ENCODE measurements at places on chromosomes 2 and 18.

DNA sequence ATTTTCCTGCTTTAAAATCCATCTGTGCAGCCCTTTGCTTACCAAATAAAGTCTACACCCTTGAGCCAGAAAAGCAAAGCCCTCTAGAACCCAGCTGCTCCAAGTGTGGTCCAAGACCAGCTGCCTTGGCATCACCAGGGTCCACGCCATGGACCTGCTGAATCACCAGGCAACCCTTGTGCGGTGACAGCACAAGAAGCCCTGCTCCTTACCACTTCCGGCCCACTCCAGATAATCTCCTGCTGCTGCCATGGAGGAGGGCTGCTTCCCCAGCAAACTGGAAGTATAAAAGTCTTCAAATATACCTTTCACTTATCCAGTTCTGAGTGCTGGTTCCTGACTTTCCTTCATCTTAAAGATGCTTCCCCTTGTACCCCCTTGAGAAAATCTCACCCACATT, 106.0 kb upstream of the PKDCC start:
- no peak for DNase-seq

GRCh38 chr18:58859907-58860306, 4.8 kb upstream of the ZNF532 start:
- DNase-seq, result no peak

- DNase-seq, result no peak
Observed at GRCh38 chr18:4454537-4455112, 482 bp downstream of the DLGAP1 start.

- no peak for DNase-seq
Observed at GRCh38 chr2:20737505-20737904, 70.6 kb downstream of the GDF7 start.

GRCh38 chr2:42141687-42142546, 27.2 kb upstream of the EML4 start:
- DNase-seq, result peak; percentile 84

DNA sequence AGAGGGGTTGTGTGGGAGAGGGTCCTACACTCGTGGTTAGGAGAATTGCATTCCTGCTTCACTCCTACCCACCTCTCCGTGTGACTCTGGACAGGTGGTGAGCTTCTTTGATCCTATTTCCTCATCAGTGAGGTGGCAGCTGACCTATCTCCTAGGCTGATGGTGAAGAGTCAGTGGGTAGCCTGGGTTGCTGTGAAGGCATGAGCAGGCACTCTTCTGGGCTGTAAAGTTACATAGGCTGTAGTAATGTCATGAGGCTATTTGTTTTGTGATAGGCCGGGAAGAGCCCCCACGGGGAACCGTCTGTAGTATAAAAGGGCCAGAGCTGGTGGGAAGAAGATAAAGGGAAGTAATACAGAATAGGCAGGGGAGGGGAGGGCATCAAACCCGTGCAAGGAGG, 83.8 kb downstream of the TMEM247 start:
- DNase-seq, result no peak

- no peak for DNase-seq
Observed at GRCh38 chr2:52431352-52431760, 1336.2 kb upstream of the CHAC2 start.

- DNase-seq, result no peak
Observed at GRCh38 chr2:233451950-233452349, 97.7 kb downstream of the DGKD start.

- DNase-seq, result no peak
Observed at GRCh38 chr2:88146590-88146989, 18.7 kb upstream of the FABP1 start.

DNA sequence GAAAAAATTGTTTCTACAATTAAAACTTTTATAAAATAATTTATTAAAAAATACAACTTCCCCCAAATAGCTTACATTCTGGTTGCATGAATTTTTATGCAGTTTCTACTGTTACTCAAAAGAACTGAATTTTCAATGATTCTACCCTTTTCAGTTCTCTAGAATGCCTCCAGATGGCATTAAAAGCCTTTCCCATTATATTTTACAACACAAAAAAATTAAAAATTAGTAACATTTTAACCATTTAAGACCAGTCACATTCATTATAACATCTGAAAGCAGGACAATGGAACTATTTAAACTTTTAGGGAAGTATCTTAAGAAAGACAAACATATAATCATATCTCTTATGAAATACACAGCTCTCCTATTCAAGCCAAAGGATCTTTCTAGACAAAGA, 236.0 kb upstream of the REV1 start:
- DNase-seq, result no peak

- no peak for DNase-seq
Observed at GRCh38 chr18:58290116-58290695, 246.2 kb downstream of the NEDD4L start.

DNA sequence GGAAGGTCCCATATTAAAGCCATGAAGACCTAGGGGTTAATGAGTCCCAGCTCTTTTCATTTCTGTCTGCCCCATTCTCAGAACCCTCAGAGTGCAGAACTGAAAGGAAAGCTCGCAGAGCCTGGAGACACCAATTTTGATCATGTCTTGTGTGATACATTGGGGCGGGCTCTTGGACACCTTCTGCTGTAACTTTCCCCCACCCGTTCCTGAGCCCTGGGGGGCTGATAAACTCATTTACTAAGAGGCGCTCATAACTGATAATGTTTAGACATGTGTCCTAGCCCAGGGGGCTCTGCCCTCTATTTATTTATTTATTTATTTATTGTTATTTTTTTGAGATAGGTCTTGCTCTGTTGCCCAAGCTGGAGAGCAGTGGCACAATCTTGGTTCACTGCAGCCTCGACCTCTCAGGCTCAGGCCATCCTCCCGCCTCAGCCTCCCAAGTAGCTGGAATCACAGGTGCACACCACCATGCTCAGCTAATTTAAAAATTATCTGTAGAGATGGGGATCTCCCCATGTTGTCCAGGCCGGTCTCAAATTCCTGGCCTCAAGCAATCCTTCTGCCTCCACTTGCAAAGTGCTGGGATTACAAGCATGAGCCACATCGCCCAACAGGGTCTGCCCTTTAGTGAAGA, 72.4 kb upstream of the HAAO start:
- DNase-seq, result no peak

GRCh38 chr2:174430066-174430465, 34.5 kb downstream of the SCRN3 start:
- no peak for DNase-seq

DNA sequence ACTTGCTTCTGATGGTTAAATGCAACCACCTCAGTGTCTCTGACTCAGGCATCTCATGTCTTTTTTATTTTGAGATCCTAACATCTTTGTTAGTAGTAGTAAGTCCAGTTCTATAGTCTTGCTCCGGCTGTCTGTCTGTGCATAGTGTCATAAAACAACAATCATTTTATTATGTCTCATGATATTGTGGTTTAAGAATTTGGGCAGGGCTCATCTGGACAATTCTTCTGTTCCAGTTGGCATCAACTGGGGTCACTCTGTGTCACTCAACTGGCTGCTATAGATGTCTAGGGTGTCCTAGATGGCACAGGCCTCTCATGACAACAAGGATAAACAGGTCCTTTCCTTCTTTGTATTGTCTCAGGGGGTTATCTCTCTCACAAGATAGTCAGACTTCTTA, 299.6 kb upstream of the ZNF521 start:
- no peak for DNase-seq

GRCh38 chr2:145800151-145801091, 1280.5 kb upstream of the ZEB2 start:
- DNase-seq, result no peak

- DNase-seq, result no peak
Observed at GRCh38 chr2:97210325-97210724, 97.4 kb downstream of the ANKRD36 start.

- DNase-seq, result no peak
Observed at GRCh38 chr2:179024445-179024844, 25.5 kb downstream of the CCDC141 start.

GRCh38 chr2:176105730-176106580, 1.1 kb upstream of the HOXD11 start:
- DNase-seq, result no peak

DNA sequence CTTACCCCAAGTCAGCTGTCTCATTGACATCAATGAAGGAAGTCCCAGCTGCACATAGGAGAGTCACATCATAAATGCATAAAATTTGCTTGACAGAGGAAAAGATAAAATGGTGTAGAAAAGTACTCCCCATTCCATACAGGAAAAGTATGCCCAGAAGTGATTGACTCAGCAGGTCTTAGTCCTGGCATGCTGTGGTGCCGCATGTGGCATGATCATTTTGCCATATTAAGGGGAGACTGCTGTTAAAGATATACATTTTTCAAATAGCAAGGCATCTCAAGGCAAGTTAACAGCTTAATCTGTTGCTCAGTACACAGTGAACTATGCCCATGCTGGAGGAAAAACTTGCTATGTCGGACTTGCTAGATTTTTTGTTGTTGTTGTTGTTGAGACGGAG, 8.1 kb downstream of the COPS7B start:
- no peak for DNase-seq

DNA sequence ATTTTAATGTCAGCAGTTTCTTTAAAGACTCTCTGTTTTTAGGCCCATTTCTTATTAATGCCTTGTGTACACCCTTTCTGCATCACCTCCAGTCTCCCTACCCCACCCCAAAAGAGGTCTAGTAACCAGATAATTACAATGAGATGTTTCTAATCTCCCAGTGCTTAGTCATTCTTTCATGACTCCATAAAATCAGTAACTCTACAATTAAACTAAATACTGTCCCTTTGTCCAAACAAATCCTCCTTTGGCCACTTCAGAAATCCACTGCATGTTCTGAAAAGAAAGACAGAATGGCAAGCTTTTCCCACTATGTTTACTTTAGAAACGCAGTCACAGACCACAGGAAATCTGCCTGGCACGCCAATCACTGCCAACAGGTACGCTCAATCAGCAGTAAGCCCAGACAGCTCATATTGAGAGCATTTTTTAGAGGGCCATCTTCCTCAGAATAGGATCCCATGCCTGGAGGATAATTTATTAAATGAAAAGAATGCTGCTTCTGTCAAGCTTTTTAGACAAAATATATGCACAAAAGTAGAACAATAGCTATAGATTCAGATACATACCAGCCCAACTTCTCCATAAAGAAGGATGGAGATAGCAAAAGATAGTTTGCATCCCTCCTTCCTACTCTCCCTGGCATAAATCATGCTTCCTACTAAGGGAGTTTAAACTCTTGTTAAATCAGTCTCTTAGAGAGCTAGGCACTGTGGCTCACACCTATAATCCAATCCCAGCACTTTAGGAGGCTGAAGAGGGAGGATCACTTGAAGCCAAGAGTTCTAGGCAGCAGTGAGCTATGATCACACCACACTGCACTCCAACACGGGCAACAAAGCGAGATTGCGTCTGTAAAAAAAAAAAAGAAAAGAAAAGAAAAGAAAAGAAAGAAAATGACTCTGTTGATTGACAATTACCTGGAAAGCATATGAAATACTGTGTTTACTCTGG, 14.6 kb downstream of the CLASP1 start:
- DNase-seq, result no peak

GRCh38 chr18:74652392-74652988, 54.8 kb downstream of the ZNF407 start:
- DNase-seq, result no peak

DNA sequence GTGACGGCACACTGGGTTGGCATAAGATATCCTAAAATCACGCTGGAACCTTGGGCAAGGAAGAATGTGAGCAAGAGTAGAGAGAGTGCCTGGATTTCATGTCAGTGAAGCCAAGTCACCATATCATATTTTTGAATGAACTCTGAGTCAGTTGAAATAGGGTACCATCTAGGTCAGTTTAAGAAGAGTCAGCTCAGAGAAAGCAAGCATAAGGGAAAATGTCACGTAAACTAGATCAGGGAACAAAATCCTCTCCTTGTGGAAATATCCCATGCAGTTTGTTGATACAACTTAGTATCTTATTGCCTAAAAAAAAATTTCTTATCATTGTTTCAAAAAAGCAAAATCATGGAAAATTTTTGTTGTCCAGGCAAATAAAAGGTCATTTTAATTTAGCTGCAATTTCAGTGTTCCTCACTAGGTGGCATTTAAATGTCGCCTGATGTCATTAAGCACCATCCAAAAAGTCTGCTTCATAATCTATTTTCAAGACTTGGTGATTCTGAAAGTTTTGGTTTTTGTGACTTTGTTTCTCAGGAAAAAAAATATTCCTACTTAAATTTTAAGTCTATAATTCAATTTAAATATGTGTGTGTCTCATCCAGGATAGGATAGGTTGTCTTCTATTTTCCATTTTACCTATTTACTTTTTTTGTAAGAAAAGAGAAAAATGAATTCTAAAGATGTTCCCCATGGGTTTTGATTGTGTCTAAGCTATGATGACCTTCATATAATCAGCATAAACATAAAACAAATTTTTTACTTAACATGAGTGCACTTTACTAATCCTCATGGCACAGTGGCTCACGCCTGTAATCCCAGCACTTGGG, 19.6 kb downstream of the RSAD2 start:
- DNase-seq, result no peak

GRCh38 chr2:12047761-12048160, 301.3 kb downstream of the LPIN1 start:
- no peak for DNase-seq

DNA sequence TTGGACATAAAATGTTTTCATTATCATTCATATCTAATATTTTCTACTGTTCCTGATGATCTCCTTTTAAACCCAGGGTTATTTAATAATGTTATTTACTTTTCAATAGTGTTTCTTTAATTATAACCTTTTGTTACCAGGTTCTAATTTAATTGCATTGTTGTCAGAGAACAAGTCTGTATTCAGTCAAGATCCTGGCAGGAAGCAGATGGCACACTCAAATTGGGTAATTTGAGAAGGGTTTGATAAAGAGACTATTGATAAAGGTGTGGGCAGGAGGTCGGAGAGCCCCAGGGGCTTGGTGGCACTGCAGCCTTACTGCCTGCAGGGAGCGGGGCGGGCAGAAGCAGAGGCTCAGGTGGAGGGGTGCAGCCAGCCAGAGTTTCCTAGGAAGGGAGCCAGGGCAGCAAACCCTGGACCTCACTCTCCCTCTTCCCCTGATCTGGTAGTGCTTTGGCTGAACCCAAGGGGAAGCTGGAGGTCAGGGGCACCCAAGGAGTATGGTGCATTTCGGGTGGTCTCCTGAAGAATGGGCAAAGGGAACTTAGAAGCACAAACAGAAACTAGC, 2.3 kb upstream of the KIF1A start:
- DNase-seq, result no peak

DNA sequence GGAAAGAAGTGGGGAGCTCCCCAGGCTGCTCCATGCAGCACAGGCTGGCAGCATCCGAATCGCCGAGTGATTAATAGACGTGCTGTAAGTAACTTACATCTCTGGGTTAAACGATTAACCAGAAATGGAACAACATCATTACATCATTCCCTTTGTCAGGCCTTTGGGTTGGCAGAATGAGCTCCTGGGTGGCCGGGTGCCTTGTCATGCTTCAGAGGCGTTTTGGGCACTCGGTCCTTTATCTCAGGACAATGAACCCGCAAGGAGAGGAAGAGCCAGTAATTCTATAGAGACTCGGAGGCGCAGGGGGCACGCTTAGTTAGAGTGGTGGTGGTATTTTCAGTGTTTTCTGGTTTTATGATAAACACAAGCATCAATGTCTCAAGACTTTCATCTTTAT, 146.9 kb upstream of the TPO start:
- no peak for DNase-seq

GRCh38 chr2:196954001-196954400, 27.5 kb upstream of the PGAP1 start:
- no peak for DNase-seq

- no peak for DNase-seq
Observed at GRCh38 chr2:75174981-75175380, 24.3 kb downstream of the TACR1 start.

Data from AG04449 (cell line).